ENCODE measurements at places on chromosomes 2 and 18. TPM values are rescaled to one million over a fixed set of nuclear protein-coding genes. Genes with fewer than 3 reads are reported as not detected.

- peaks cover 34% of the 10 kb centered on the region for H3K4me1 ChIP-seq
- peaks cover 11% of the 10 kb centered on the region for H3K36me3 ChIP-seq
- peaks cover 6% of the 10 kb centered on the region for H3K27me3 ChIP-seq
- H3K4me3 ChIP-seq: peak overlapping the region; percentile 0
- no peak overlapping the region for H3K27ac ChIP-seq
Observed at GRCh38 chr2:3243804-3244203, 133.8 kb downstream of the EIPR1 start.

DNA sequence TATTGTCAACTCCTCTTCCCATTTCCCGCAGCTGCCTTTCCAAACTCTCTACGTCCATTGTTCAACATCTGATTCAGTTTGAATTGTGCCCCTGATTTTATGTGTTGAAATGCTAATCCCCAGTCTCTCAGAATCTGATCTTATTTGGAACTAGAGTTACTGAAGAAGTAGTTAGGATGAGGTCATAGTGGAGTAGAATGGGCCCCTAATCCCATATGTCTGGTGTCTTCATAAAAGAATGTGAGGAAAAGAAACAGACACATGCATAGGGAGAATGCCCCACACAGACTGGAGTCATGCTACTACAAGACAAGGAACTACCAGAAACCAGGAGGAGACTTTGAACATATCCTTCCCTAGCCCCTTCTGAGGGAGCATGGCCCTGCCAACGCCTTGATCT lies 99.2 kb downstream of the LRP1B start:
- no peaks in the 10 kb centered on the region for H3K36me3 ChIP-seq
- H3K27me3 ChIP-seq: no peaks in the 10 kb centered on the region
- H3K4me3 ChIP-seq: no peak overlapping the region
- DNase-seq: no peak
- H3K27ac ChIP-seq: no peak overlapping the region
- H3K4me1 ChIP-seq: no peaks in the 10 kb centered on the region

DNA sequence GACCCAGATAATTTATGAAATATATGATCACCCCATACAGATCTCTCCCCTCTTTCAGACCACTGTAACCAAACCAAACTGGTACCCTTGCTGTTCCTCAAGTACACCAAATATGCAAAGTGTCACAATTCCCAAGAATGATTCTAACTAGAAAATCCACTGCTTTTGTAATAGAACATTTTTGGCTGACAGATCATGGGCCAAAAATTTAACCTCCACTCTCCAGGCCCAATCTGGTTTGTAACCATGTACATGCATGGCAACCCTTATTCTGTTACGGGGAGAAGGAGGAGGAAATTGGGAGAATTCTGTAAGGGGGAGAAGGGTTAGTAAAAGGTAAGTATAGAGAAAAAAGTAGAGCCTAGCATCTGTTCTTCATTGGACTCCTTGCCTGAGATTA lies 62.0 kb downstream of the IKZF2 start:
- H3K4me3 ChIP-seq: no peak overlapping the region
- peaks cover 16% of the 10 kb centered on the region for H3K36me3 ChIP-seq
- no peaks in the 10 kb centered on the region for H3K27me3 ChIP-seq
- H3K27ac ChIP-seq: peak overlapping the region; percentile 4

DNA sequence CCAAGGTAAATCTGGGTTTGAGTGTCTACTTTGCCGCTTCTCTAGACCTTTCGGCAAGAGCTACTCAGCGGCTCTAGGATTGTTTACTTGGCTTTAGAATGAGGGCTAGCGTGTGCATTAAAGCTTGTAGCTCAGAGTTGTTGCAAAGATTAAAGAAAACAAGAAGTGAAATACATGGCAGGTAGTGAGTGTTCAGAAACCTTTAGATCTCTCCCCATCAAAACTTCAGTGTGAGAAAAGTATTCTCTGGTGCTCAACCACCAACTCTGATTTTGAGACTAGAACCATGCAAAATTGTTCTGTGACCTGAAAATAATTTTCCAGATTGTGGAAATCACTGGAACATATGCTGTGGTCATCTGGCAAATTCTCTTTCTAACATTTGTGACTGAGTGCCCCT lies 512.0 kb downstream of the CMPK2 start:
- H3K36me3 ChIP-seq: no peaks in the 10 kb centered on the region
- no peak overlapping the region for H3K27ac ChIP-seq
- H3K27me3 ChIP-seq: no peaks in the 10 kb centered on the region
- DNase-seq: no peak
- no peak overlapping the region for H3K4me3 ChIP-seq

DNA sequence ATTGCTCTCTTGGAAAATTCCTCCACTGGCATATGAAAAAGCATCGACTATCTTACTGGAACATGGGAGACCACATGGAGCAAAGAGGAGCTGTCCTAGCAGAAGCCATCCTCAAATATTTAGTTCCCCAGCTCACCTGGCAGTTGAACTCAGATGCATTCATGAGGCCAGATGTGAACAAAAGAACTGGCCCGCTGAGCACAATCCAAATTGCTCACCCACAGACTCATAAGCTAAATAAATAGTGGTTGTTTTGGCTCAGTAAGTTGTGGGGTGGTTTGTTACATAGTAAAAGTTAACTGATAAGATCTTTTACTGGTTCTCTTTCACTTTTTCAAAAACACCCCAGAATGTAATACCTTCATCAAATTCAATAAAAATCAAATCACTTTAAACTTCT lies 108.6 kb upstream of the CWC22 start:
- H3K27ac ChIP-seq: no peak overlapping the region
- H3K4me3 ChIP-seq: no peak overlapping the region
- no peaks in the 10 kb centered on the region for H3K4me1 ChIP-seq
- DNase-seq: no peak

GRCh38 chr2:202373490-202373889 lies 2.6 kb upstream of the BMPR2 start:
- H3K4me1 ChIP-seq: peaks cover 22% of the 10 kb centered on the region
- H3K27ac ChIP-seq: no peak overlapping the region
- no peaks in the 10 kb centered on the region for H3K36me3 ChIP-seq

DNA sequence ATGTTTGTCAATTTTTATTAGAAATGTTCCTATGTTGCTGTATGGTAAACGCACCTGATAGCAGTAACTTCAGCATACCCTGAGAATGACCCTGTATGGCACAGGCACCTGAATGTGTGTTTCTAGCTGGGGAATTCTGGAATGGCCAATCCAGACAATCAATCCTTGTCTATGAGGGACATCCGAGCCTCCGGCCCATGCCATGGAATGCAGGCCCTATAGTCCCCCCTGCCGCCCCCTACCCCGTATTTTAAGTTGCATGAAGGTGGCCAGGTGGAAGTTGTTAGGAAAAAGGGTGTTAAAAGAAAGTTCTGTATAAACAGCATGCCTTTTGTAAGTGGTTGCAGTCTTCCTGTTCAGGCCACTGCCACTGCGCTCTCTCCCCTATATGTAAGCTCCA lies 595.9 kb downstream of the DSC3 start:
- no peaks in the 10 kb centered on the region for H3K27me3 ChIP-seq
- DNase-seq: no peak
- H3K4me1 ChIP-seq: no peaks in the 10 kb centered on the region
- H3K27ac ChIP-seq: no peak overlapping the region
- H3K4me3 ChIP-seq: no peak overlapping the region
- H3K36me3 ChIP-seq: no peaks in the 10 kb centered on the region

DNA sequence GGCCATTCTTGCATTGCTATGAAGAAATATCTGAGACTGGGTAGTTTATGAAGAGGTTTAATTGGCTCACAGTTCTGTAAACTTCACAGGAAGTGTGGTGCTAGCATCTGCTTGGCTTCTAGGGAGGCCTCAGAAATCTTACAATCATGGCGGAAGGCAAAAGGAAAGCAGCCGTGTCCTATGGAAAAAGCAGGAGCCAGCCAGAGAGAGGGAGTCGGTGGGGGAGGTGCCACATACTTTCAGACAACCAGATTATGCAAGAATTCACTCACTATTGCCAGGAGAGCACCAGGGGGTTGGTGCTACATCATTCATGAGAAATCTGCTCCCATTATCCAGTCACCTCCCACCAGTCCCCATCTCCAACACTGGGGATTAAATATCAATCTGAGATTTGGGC lies 64.1 kb downstream of the CPS1 start:
- no peak for DNase-seq
- H3K4me1 ChIP-seq: no peaks in the 10 kb centered on the region
- H3K36me3 ChIP-seq: no peaks in the 10 kb centered on the region
- H3K4me3 ChIP-seq: no peak overlapping the region
- no peak overlapping the region for H3K27ac ChIP-seq

DNA sequence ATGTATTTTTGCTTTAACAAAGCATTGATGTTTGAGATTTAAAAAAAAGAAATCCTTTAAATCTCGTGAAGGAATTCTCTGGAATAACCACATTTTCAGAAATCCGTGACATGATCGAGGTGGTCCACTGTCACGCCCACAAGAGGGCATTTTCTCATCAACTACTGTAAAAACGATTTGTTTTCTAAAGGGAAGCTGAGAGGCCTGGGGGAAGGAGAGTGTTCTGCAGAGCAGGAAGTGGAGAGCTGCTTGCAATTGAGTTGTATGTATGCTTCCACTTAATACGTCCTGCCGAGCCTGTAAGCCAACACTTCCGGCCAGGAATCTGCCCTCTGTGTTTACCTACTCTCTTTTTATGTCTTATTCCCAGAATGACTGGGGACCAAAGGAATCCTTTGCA lies 19.4 kb downstream of the KLHL29 start:
- H3K4me3 ChIP-seq: no peak overlapping the region
- no peak overlapping the region for H3K27ac ChIP-seq
- H3K36me3 ChIP-seq: no peaks in the 10 kb centered on the region
- DNase-seq: no peak

- no peak overlapping the region for H3K4me3 ChIP-seq
- no peak overlapping the region for H3K27ac ChIP-seq
- H3K27me3 ChIP-seq: no peaks in the 10 kb centered on the region
- H3K36me3 ChIP-seq: no peaks in the 10 kb centered on the region
- H3K4me1 ChIP-seq: no peaks in the 10 kb centered on the region
Observed at GRCh38 chr2:14923820-14924580, 291.5 kb downstream of the LRATD1 start.

- peak overlapping the region; percentile 72 for H3K27ac ChIP-seq
- H3K36me3 ChIP-seq: peaks cover 35% of the 10 kb centered on the region
- H3K4me3 ChIP-seq: no peak overlapping the region
- peaks cover 3% of the 10 kb centered on the region for H3K27me3 ChIP-seq
- peak; percentile 56 for DNase-seq
Observed at GRCh38 chr18:741931-742512, 29.6 kb upstream of the ENOSF1 start.

DNA sequence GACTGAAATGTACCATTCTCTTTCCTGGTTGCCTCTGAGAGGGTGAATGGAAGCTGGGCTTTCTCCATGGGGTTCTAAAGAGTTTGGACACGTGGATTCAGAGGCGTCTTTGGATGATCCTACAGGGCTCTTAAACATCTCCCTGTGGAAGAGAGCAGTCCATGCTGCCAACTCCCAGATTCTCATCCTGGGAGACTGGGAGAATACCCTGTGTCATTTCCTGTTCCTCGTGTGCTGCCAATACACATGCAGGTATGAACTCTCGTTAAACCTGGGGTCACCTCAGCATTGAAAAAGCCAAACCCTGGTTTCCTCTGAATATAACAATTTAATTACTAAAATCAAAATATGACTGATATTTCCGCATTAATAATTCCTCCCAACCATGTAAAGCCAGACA lies 73.3 kb upstream of the NT5C1B start:
- no peak overlapping the region for H3K4me3 ChIP-seq
- H3K4me1 ChIP-seq: peaks cover 7% of the 10 kb centered on the region
- H3K27me3 ChIP-seq: peaks cover 1% of the 10 kb centered on the region
- H3K36me3 ChIP-seq: peaks cover 4% of the 10 kb centered on the region
- DNase-seq: no peak

DNA sequence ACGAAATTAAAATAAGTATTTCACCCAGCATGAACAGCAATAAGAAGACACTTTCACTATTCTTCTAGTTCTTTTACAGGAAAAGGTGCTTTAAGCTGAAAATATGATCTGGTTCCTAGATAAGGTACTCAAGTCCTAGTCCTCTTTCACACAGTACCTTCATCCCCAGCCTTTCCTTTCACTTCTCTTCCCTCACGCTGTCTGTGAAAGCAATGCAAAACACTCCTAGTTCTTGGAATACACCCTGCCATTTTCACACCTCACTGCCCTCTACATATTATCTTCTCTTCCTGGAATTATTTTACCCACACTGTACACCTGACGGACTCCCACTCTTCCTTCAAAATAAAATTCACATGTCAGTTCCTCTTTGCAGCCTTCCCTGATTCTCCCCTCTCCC lies 82.9 kb downstream of the DNAH7 start:
- H3K4me1 ChIP-seq: no peaks in the 10 kb centered on the region
- H3K36me3 ChIP-seq: no peaks in the 10 kb centered on the region
- DNase-seq: no peak
- no peak overlapping the region for H3K27ac ChIP-seq
- H3K27me3 ChIP-seq: peaks cover 6% of the 10 kb centered on the region

- no peaks in the 10 kb centered on the region for H3K4me1 ChIP-seq
- H3K4me3 ChIP-seq: no peak overlapping the region
- no peak overlapping the region for H3K27ac ChIP-seq
- no peak for DNase-seq
- H3K27me3 ChIP-seq: no peaks in the 10 kb centered on the region
Observed at GRCh38 chr2:217366966-217367365, 507.1 kb upstream of the TNP1 start.

GRCh38 chr18:75240433-75240832 lies 29.8 kb downstream of the TSHZ1 start:
- H3K36me3 ChIP-seq: peaks cover 9% of the 10 kb centered on the region
- H3K4me1 ChIP-seq: peaks cover 55% of the 10 kb centered on the region
- DNase-seq: no peak
- H3K4me3 ChIP-seq: no peak overlapping the region
- no peak overlapping the region for H3K27ac ChIP-seq
- no peaks in the 10 kb centered on the region for H3K27me3 ChIP-seq

DNA sequence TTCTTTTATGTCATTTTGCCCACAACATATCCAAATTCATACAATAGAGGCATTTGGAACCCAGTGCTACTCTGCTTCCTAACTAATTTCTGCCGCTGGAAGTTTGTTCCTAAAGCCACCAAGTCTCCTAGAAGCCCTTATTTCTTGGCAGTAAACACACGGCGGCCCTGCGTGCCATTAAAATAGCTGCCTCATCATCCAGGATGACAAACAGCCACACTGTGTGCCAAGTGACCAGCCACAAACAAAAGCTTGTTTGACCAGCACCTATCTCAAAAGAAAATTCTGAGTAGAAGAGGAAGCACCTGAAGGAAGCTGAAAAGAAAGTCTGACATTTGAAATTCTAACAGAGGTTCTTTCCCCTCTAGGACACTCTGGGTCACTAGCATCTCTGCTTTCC lies 64.2 kb downstream of the BCL11A start:
- H3K4me1 ChIP-seq: peaks cover 6% of the 10 kb centered on the region
- H3K4me3 ChIP-seq: no peak overlapping the region
- no peak for DNase-seq
- H3K27ac ChIP-seq: no peak overlapping the region
- H3K36me3 ChIP-seq: no peaks in the 10 kb centered on the region
- H3K27me3 ChIP-seq: peaks cover 7% of the 10 kb centered on the region

PLEK gene
- 692 TPM for polyA plus RNA-seq

EMX1 gene
- not detected for polyA plus RNA-seq

KLHL41 gene
- polyA plus RNA-seq: not detected

ANKRD44 gene
- 65.6 TPM for polyA plus RNA-seq

ZNF396 gene
- 1.0 TPM for polyA plus RNA-seq

ZSWIM2 gene
- not detected for polyA plus RNA-seq
